ENCODE measurements at places on chromosomes 1 and 21. TPM values are rescaled to one million over a fixed set of nuclear protein-coding genes. Genes with fewer than 3 reads are reported as not detected.

DNA sequence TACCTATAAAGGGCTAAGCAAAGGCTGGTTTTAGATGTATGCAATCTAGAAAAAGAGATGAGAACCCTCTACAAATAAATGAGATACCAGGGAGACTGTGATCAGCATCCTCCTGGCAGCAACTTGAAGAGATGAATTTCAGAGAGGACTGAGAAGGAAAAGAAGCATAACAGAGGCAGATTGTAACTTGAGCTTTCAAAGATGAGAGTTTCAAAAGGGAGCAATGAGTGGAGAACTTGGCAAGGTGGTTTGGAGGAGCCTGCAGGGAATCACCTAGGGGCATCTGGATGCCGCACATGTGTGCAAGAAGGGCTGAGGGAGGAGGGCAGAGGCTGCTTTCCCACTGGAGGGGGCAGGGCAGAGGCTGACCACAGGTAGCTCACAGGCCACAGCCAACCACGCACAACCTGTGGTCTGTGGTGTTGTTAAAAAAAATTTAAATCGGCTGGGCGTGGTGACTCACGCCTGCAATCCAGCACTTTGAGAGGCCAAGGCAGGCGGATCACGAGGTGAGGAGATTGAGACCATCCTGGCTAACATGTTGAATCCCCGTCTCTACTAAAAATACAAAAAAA, 50.2 kb downstream of the PCNX2 start:
- no peak for ATAC-seq

ENTREP3 gene
- total RNA-seq, result 11.2 TPM

SAMD13 gene
- total RNA-seq, result 2.4 TPM

TESK2 gene
- 18.5 TPM for total RNA-seq

GRCh38 chr1:26524181-26524580, 5.4 kb upstream of the RPS6KA1 start:
- no peak for ATAC-seq
